NCI-H1417 (cell line): ENCODE measurements at places on chromosomes 2 and 18.

- no peak for DNase-seq
These were observed 235.6 kb downstream of the RNF152 start for GRCh38 chr18:61657066-61657732.

DNA sequence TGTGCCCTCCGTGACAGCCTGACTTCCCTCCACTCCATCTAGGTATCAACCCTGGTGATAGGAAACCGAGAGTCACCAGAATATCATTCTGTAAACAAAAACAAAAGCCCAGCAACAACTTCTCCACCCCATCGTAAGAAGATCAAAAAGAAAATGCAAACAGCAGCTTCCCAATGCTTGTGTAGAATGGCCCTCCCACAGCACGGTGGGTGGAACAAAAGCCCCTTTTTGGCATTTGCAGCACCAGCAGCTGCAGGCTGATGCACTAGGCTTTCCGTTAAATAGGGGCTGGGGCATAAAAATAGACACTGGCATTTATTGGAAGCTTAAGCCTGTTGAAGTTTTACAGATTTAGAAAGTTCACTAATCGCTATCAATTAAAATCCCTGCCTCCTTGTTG is 513.0 kb downstream of the GALR1 start:
- no peak for DNase-seq

GRCh38 chr18:22283397-22283796 is 114.0 kb downstream of the GATA6 start:
- no peak for DNase-seq

DNA sequence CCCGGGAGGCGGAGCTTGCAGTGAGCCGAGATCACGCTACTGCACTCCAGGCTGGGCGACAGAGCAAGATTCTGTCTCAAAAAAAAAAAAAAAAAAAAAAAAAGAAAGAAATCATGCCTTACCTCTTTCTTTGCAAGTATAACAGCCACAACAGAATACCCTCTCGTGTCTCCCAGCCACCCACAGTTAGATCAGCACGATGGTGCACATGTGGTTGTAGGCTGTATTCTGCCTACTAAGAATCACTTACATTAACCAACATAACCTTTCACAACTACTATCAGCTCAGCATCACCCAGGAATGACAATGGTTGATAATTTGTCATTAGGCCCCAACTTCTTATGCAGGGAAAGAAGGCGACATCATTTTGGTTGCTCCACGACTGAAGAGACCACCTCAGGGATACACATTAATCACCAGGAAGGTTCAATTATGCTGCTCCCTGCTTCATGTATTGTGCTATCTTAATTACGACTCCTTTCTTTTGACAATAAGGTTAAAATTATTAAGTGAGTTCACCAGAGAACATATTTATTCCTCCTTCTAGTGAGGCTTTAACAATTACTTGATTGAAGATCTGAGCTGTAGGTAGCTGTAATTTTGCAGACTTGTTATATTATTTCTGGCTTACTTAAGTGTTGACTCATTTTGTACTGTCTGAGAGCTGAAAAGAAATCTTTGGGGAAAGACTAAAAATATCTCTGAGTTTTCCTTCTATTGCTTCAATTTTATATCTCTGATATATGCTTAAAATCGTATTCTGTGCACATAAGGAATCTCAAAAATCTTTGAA is 120.1 kb downstream of the LRP1B start:
- DNase-seq: no peak

DNA sequence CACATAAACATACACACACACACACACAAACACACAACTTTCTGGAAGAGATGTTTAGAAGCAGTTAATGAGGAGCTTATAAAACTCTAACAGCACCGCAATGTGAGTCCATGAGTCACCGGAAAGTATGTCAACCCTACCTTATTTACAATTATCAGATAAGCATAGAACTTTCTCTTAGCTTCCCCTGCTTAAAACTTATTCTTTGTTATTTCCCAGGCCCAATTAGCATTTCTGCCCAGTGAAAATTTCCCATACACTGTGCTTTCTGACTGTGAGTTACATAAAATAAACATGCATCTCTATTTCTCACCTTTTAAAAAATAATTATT is 737.6 kb downstream of the LRP1B start:
- no peak for DNase-seq
